ENCODE measurements at places on chromosomes 5 and 9. TPM values are rescaled to one million over a fixed set of nuclear protein-coding genes. Genes with fewer than 3 reads are reported as not detected.

- no peak for DNase-seq
Observed at GRCh38 chr5:171986772-171987171, 19.7 kb downstream of the FBXW11 start.

DNA sequence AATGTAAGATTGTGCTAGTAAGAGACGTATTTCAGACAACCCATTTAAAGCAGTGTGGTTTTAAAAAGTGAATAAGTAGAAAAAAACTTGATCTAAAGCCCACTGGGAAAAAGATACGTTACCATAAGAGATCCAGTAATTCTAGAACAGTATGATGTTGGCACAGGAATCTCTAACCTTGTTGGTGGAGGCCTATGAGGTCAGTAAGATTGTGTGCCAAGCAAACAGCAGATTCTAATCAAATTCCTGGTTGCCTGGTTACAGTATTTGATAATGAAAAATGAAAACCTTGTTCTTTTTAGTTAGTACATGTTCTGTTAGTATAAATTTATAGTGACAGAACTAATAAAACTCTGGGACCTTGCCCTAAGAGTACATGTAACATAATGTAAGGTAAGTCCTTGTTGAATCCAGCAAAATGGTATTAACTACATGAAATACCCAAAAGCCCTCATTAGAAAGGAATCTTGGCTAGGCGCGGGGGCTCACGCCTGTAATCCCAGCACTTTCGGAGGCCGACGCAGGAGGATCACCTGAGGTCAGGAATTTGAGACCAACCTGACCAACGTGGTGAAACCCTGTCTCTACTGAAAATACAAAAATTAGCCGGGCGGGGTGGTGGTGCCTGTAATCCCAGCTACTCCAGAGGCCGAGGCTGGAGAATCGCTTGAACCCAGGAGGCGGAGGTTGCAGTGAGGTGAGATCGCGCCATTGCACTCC, 33.2 kb upstream of the DMXL1 start:
- DNase-seq, result peak; percentile 20

DNA sequence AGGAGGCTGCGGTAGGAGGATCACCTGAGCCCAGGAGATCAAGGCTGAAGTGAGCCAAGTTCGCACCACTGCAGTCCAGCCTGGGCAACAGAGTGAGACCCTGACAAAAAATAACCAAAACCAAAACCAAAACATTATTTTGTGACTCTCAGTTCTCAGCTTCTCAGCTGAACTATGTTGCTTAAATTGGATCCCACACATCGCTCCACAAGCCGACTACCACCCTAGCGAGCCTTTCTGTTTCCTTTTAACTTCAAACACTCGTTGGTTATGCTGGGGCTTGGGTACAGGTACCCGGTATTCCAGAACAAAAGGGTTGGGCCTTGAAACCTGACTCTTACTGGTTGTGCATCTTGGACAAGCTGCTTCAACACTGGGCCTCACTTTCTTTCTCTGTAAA, 3.8 kb upstream of the PTGS1 start:
- DNase-seq, result no peak

DNA sequence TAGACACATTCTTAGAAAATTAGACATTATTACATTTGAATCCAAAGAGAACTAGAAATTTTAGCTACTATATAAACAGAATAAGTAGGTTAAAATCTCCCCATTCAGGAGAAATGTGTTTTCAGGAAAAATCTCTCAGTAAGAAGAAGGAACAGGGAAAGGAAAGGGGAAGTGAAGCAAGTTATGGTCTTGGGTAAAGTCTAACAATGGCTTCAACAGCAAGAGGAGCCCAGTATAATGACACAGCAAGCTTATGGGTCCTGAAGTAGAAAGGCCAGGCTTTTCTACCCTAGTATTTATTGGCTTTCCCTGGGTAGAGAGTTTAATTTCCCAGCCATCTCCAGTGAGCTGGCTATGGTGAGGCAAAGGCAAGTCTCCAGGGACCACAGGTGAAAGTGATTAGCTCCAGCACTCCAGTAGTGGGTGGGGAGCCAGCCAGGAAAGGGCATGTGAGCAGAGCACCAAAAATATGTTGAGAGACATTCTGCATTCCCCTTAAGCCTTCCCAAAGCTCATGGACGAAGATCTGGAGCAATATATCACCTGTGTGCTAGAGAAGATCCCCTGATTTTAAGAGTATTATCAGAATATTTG, 981.7 kb downstream of the NR2F1-AS1 start:
- no peak for DNase-seq

DNA sequence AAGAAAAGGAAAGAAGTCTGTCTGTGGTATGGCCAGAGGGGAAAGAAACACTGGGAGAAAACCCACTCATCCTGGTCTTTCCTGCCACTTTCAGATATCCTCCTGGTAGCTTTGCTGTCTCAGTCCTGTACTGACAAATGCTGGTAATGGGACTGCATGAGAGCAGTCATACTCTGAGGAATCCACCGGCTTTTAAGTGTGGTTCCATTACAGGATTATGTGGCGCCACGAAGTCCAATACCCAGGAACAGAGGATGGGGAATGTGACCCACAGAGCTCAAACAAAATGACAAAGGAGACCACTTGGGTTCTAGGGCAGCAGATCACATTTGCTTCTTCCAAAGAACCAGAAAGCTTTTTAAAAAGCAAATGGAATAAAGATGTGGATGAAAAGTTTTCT, 26.3 kb upstream of the FBP1 start:
- DNase-seq, result no peak

The CLINT1 gene
- polyA plus RNA-seq, result 19.9 TPM

The GDNF gene
- polyA plus RNA-seq, result 0.35 TPM

All from adrenal gland (tissue), 19 donors.